ENCODE measurements at places on chromosomes 3 and 15.

- DNase-seq = no peak
Observed at GRCh38 chr3:153628591-153628990, 466.6 kb downstream of the RAP2B start.

GRCh38 chr3:123155471-123156011 is 46.2 kb upstream of the SEC22A start:
- no peak for DNase-seq

- DNase-seq = no peak
Observed at GRCh38 chr3:184354121-184354728, 7.2 kb downstream of the CLCN2 start.

DNA sequence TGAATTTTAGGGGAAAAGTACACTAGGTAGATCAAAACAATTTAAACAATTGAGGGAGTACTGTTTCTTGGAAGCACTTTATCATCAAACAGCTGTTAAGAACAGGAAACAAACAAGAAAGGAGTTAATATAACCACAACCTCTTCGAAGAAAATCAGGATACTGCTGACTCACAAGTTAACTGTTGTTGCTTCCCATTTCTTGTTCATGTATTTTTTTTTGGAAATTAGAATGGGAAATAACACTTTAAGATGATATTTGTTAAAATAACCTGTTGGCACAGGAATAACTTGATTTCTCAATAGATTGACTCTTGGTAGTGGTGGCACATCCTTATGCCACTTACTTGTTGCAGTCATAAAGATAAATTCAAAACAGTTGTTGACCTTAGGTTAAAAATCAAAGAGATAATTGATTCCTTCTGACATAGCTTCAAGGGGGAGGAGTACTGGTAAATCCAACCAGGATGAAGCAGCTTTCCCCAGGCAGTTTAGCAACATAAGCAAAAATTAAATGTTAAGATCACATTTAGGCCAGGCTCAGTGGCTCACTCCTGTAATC is 3.3 kb downstream of the BNIP2 start:
- DNase-seq = no peak

DNA sequence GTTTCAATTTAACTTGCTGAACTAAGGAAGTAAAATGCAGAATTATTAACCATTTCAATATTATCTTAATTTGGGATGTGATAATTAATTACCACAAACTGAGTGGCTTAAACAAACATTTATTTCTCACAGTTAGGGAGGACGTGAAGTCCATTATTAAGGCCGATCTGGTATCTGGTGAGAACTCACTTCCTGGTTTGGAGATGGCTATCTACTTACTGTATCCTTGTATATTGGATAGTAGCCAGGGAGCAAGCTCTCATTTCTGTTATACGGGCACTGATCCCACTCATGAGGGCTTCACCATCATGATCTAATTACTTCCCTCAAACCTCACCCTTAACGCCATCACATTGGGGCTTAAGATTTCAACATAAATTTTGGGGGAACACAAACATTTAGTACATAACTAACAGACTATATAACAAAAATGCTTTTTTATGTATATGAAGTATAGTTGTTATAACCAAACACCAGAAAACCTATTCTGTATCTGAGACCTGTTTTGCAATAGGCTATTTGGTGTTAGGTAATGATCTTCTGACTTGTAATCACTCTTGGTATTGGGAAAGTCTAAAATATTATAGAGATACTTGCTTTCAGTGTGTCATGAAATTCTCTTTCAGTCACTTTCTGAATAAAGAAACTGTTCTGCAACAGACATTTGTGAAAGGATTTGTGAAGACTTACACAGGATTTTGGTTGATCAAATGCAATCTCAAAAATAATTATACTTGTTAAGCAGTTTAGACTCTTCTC is 4.7 kb upstream of the KPNA4 start:
- no peak for DNase-seq

DNA sequence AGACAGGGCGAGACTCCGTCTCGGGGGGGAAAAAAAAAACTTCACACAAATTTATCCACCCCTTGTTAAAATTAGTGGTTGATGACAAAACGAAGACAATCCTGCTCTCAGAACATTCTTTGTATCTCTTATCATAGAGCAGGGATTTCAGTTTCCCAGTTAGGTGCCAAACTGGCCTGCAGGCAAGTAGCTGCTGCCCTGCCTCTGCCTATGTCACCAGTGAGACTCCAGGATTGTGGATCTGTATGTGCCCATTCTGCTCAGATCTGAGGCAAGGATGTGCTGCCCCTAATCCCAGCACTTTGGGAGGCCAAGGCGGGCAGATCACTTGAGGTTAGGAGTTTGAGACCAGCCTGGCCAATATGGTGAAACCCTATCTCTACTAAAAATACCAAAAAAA is 54.4 kb downstream of the IQGAP1 start:
- no peak for DNase-seq

- no peak for DNase-seq
Observed at GRCh38 chr15:52790169-52790708, at the start of gene ONECUT1. ONECUT1 (minus strand) TSS chr15:52790336; CDS start chr15:52789884, 452 bp downstream.

GRCh38 chr3:47324278-47324865 is 41.6 kb downstream of the KLHL18 start:
- DNase-seq = peak; percentile 61

DNA sequence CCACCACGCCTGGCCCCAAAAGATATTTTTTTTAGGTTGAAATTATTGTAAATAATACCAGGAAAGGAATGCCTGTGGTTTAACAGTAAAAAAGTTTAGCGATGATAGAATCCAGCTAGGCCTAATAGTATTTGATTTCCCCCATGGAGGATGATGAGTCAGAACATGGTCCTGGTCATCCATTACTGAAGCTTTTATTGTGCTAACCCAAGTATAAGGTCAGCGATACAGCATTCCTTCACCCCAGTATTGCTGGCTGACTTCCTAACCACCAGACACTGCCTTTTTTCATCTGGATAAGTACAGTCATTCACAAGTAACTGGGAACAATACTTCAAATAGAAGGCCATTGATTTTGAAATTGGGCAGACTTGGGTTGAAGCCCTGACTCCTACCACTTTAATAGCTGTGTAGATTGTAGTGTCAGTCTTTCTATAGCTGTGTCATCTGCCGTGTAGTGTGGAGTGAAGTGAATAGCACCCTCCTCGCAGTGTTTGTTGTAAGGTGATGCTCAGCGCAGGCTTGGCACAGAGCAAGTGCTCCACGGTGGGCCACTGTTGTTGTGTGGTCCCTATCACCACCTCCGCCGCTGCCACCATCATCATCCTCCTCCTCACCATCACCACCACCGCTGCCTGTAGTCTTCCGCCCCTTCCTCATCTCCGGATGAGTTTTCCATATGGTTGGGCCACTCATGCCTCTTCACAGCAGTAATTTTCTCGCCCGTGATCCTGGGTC is 436.0 kb upstream of the TPM1 start:
- peak; percentile 99 for DNase-seq

DNA sequence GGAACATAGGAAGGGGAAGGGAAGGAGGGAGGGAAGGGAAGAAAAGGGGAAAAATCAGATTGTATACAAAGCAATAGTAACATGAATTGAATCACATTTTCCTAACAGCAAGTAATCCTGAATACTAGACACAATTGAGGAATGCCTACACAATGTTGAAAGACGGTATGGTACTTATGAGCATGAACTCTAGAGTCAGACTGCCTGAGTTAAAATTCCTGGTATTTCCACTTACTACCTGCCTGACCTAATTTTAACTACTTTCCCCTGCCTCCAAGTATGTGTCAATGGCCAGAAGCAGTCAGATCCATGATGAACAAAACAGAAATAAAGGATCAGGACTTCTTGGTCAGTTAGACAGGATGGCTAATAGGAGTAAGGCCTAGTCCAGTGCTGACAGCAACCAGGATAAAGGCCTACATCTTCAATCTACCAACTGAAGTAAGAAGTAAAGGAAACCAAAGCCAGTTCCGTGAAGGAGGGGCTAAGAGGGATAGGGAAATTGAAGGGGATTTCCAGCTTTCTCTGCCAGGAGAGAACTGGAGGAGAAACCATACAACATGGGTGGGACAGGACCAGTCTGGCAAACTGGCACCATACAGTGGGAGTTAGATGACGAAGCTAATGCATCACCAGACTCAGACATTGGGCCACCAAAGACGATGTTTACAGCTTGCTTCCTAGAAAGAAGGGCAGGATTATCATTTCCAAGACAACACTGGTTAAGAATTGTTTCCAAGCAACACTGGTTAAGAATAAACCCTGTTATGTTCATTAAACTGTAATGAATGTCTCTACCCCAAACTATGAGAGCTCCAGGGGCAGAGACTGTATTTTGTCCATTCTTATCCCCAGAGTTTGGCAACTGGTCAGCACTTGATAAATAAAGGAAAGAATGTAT is 151.6 kb upstream of the UBE2E2 start:
- no peak for DNase-seq

DNA sequence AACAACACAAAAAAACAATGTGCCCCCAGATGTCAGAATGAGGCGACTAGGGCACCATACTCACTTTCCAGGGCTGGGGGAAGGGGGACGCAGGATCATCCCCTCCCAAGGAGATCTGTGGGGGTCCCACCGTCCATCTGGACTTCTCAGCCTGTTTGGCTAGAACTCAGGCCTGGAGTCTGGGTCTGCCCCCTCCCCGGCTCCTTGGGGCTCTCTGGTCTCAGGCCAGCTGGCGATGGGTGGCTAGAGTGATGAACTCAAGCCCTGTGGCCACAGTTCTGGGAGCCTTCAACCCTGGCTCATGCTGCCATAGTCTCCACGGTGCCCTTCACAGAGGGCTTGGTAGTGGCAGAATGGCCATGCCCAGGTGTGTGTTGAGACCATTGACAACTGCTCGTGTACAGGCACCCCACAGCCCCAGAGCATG is 13.6 kb downstream of the ZBTB47 start:
- no peak for DNase-seq

- no peak for DNase-seq
Observed at GRCh38 chr3:147616998-147617619, 207.9 kb downstream of the ZIC1 start.

DNA sequence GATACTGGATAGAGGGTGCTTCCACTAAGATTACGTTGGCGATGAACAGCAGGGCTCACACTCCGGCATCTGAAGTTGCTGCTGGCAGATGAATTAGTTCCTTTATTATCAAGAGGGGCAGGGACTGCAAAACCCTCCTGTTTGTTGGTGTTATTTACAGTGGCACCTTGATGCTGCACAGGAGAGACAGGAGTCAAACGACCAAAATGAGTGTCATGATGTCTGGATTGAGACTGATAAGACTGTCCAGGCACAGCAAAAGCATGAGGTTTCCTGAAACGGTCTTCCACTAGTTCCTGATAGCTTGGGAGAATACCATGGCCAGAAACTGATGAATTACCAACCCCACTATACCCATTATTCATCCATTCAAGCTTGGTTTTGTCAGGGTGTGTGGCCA is 100.8 kb upstream of the NEDD4 start:
- DNase-seq = no peak

DNA sequence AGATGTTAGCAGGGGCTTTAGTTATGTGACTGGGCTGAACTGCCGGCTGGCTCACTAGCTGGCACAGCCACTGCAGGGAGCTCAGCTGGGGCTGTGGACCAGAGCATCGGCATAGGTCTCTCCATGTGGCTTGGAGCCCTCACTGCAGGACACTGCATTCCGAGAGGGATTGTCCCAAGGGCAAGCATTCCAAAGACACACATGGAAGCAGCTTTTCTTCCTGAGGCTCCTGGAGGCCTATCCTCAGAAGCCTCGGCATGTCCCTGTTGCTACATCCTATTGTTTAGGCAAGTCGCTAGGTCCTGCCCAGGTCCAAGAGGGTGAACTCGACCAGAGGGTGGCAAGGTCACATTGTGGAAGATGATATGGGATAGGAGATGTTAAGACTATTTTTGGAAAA is 209.8 kb downstream of the PLCL2 start:
- DNase-seq = no peak

GRCh38 chr3:147404800-147405230 is 1.5 kb downstream of the ZIC4 start:
- no peak for DNase-seq

GRCh38 chr15:40598126-40598525 is 4.1 kb downstream of the KNL1 start:
- DNase-seq = no peak

DNA sequence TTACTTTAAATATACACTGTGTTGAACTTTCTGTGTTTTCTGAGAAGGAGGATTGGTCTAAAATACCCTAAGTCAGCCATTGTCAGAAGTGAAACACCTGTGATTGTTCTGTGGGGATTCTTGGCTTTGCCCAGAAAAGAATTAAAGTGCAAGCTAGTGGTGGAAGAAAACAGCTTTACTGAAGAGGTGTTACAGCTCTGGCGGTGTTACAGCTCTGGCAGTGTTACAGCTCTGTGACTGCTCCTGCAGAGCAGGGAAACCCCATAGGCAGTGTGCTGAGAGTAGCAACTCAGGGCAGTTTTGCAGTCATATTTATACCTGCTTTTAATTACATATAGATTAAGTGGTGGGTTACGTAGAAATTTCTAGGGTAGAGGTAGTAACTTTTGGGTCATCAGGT is 66.6 kb downstream of the C3orf20 start:
- no peak for DNase-seq

GRCh38 chr3:108818404-108818803 is 4.2 kb upstream of the TRAT1 start:
- DNase-seq = no peak

DNA sequence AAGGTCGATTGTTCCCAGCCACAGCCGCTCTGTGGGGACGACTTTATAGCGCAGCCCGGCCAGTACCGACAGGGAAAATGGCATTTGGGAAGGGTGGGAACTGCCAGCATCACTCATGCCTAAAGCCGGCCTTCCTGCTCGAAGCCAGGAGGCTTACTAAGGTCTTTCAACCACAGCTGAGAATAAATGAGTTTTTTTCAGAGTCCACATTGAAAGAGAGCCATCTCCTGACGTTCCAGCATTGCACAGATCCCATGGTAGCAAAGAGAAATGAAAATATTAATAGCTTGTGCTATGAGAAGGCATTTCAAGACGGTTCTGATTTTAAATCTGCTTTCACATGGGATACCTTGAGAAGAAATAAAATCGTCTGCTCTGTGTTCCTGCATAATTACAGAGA is 230.2 kb upstream of the IGF1R start:
- DNase-seq = no peak

DNA sequence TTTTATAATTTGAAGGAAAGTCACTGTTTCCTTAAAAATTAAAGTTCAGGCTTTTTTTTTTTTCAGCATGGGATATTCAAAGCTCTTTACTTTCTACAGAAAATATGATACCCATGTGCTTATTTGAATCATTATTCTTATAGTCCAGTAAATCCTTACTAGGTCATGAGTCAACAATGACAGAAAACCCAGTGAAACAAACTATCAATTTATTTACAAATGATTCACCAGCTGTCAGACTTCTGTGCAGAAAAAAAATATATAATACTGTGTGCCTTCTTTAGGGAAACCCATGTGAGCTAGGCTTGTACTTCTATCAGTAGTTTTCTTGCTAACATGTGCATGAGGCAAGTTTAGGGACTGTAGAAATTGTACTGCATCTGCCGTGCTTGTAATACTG is 1.2 kb downstream of the ACP3 start:
- no peak for DNase-seq

DNA sequence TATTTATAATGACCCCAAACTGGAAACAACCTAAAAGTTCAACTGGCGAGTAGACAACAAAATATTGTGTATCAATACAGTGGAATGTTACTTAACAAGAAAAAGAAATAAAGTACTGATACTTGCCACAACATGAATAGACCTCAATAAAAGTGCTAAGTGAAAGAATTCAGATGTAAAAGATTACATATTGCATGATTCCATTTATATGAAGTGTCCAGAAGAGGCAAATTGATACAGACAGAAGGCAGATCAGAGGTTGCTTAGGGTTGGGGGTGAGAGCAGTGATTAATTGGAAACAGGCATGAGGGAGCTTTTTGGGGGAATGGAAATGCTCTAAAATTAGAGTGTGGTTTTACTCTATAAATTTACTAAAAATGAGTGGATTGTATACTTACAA is 183.3 kb downstream of the SATB1 start:
- DNase-seq = no peak

GRCh38 chr3:86867982-86868381 is 123.0 kb downstream of the VGLL3 start:
- DNase-seq = peak; percentile 55
